NCI-H524 treated with DMSO at 0.1 percent for 48 hours (cell line): ENCODE measurements at places on chromosomes 6 and 20.

GRCh38 chr6:139277587-139277986, 14.2 kb downstream of the TXLNB start:
- no peak for DNase-seq

DNA sequence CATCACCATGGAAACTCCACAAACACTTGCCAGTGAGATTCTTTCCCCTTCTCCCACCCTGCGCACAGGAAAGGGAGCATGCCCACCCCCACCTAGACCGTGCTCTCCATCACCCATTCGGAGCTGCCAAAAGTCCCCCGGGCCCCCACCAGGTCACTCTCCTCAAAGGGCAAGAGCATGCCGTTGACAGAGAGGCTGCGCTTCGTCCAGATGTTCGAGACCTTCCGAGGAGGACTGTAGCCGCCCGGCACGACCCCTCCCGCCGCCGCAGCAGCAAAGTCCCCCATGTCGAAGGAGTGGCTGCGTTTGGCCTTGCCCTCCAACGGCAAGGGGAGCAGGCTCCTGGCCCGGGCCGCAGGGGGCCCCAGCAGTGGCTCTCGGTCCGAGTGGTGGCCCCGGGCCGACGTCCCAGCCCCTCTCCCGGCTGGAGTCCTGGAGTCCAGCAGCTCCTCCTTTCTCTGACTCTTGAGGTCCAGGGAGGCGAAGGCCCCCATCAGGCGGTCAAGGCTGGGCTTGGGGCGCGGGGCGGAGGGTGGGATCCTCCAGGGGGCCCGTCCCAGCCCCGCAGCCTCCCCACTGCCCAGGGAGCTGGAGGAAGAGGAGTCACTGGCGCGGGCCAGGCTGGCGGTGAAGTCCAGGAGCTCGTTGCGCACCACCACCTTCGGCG, 195.2 kb downstream of the LRFN2 start:
- DNase-seq: no peak

GRCh38 chr6:165695722-165696515, 32.9 kb upstream of the PDE10A start:
- DNase-seq: no peak

GRCh38 chr20:59751075-59751711, 146.9 kb downstream of the PHACTR3 start:
- no peak for DNase-seq

DNA sequence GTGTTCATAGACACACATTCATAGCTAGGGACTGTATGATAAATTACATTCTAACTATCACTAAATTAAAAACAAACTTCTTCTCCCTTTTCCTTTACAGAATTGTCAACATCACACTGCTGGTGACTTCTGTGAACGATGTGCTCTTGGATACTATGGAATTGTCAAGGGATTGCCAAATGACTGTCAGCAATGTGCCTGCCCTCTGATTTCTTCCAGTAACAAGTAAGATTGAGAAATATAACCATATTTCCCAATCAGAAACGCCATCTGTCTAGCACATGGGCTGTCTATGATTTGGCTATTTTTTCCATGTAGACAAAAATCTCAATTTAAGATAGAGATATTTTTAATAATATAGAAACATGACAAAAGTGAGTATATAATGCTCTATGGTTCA, 367.7 kb downstream of the ARHGAP18 start:
- no peak for DNase-seq

GRCh38 chr20:62494537-62494936, 18.7 kb upstream of the GATA5 start:
- DNase-seq: no peak

DNA sequence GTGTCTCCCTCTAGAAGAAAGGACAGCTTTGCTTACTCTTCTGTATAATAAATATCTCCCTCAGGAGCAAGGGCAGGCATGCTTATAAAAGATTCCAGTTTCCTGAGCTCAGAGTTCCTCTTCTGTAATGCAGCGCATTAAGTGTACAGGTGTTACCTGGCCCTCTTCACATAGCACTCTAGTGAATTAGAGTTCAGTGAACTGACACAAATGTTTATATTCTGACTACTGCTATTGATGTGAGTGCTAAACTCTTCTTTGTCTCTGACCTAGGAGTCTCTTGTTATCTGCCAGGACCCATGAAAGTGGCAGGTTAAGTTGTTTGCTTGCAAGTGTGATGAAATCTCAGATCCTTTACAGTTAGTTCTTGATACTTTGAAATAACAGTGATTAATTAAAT, 33.5 kb downstream of the CYB5R4 start:
- DNase-seq: no peak

- DNase-seq: no peak
Measured at GRCh38 chr6:105428342-105428957, 25.6 kb upstream of the PREP start.

DNA sequence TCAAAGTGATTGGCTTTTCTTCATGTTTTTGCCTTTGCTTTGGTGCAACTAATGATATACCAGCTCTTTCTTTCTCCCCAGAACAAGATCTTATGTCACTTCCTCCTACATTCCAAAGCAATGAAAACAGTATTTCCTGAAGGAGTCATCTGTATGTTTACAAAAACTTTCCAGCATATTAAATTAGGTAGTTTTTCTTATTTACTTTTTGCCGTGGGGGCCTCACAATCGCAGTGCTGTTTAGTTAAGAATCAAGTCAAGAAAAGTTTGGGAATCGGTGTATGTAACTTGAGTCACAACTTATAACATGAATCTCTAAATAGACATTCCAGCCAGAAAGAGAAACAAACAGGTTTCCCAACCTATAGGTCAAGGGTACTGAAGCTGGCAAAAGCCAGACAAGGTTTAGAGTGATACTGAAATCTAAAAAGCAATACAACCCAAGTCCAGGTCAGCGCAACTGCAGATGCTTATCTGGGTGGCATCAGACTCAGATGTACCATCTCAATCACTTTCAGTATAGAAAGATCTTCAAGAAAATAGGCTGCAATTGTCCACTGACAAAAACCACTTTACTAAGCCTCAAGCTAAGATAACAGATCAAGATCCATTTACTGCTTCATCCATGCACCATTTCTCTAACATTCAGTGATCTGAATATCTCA, 63.6 kb downstream of the IPCEF1 start:
- no peak for DNase-seq

DNA sequence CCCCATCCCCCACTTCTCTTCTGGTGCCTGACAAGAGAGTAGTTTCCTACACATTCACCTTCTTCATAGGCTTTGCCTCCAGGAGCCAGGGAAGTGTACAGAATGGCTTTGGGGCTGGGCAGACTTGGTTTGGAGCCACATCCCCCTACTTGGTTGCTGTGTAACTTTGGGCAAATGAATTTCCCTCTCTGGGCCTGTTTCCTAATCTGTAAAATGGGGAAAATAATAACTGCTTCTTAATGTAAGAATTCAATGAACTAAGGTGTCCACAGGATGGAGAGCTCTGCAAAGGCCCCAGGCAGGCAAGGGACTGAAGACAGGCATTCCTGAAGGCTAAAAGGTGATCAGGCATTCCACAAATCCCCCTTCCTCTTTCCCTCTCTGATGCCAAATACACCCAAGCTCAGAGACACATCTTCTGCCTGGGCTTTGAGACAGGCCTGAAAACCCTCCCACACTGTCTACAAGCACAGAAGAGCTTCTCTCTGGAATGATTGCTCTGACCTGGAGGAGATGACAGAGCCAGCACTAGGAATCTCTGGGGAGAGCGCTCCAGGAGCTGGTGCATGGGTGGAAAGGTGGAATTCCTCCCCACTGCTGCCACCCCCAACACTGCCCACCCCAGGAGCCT, 6.9 kb upstream of the C20orf203 start:
- no peak for DNase-seq

- no peak for DNase-seq
Measured at GRCh38 chr20:17498641-17499040, 32.5 kb downstream of the BFSP1 start.

- no peak for DNase-seq
Measured at GRCh38 chr20:34389206-34389953, 26.3 kb downstream of the ITCH start.

- DNase-seq: no peak
Measured at GRCh38 chr6:111679126-111679858, 73.6 kb upstream of the TRAF3IP2 start.

DNA sequence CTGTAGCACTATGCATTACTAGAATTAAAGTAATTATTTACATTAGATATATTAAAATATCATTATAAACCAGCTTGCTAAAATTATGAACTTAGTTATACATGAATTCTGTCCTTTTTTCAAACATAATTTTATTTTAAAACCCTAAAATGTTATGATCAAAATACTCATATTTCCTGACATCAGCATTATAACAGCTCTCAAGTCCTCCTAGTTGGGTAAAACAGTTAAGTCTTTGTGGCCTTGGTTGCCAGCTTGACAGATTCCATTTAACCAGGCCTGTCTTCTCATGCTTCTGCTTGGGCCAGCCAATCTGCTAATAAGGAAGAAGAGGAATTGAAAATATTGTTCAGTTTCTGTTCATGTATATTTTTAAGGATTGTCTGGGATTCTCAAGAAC, 147.9 kb upstream of the SLC35B3 start:
- DNase-seq: no peak

DNA sequence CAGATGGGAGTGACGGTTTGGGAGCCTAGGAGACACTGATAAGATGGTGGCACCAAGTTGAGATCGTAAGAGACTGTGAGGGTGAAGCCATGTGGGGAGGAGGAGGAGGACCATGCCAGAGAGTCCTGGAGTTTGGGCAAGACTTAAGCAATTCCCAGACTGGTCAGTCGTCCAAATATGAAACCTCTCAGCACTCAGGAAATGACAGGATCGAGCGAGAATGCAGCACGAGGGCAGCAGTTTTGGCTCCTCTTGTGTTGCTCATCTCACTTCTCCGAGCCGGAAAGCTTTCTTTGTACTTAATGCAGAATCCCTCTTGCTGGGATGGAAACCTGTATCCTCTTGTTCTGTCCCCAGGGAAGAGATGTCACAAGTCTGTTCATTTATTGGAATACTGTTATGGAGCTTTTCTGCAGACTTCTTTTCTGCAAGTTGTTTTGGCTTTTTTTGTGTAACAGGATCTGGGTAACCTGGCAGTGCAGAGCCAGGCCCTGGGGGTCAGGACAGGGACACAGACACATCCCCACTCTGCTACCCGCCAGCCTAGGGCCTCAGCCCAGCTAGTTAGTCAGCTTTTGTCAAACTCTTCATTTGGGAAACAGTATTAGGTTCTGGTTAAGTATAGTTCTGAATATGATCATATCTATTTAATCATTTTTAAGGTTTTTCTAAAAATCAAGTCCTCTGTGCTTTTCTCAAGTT, 34.3 kb downstream of the FNDC1 start:
- no peak for DNase-seq

DNA sequence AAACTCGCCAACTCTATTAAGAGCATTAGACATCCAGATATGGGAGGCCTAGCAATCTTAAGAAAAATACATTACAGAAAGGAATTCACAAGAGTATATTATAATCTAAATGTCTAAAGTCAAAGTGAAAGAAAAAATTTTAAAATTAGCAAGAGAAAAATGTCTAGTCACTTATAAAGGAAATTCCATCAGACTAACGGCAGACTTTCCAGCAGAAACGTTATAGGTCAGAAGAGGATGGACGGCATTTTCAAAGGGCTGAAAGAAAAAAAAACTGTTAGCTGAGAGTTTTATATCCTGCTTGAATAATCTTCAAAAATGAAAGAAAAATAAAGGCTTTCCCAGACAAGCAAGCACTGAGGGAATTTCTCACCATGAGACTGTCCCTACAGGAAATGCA, 269.0 kb downstream of the HDGFL1 start:
- no peak for DNase-seq

DNA sequence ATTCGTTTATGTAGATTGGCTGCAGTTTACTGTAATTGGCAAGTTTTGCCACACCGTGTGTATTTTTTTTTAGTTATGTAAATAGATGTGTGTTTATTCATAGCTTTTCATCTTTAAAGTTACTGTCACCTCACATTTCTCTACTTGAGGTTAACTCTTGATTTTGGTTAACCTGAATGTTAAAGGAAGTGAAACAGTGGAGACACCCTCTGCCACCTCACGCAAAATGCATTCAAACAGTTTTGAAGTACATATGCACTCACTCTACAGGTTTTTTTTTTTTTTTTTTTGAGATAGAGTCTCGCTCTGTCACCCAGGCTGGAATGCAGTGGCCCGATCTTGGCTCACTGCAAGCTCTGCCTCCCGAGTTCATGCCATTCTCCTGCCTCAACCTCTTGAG, 17.7 kb downstream of the OR2A4 start:
- no peak for DNase-seq

- DNase-seq: no peak
Measured at GRCh38 chr6:7264686-7265384, 48.2 kb downstream of the SSR1 start.

- no peak for DNase-seq
Measured at GRCh38 chr20:21159658-21160380, 33.9 kb downstream of the KIZ start.
